ENCODE measurements at places on chromosomes 3 and 15. TPM values are rescaled to one million over a fixed set of nuclear protein-coding genes. Genes with fewer than 3 reads are reported as not detected.

P3H2 gene
- 24.8 TPM for total RNA-seq

ZKSCAN7 gene
- total RNA-seq = 8.6 TPM

WDR49 gene
- total RNA-seq = 0.09 TPM

UBAP1L gene
- total RNA-seq = 2.8 TPM

TERC gene
- 21.7 TPM for total RNA-seq

AADACL2 gene
- total RNA-seq = not detected
